ENCODE measurements at places on chromosomes 12 and 14. TPM values are rescaled to one million over a fixed set of nuclear protein-coding genes. Genes with fewer than 3 reads are reported as not detected.

- H3K4me1 ChIP-seq: no peaks in the 10 kb centered on the region
- no peak overlapping the region for H3K4me3 ChIP-seq
- peak; percentile 23 for DNase-seq
- H3K36me3 ChIP-seq: no peaks in the 10 kb centered on the region
- H3K27ac ChIP-seq: no peak overlapping the region
Observed at GRCh38 chr12:117380083-117380482, 18.7 kb upstream of the NOS1 start.

- H3K36me3 ChIP-seq: no peaks in the 10 kb centered on the region
- DNase-seq: no peak
- no peaks in the 10 kb centered on the region for H3K4me1 ChIP-seq
- H3K27me3 ChIP-seq: no peaks in the 10 kb centered on the region
Observed at GRCh38 chr12:119440803-119441360, 106.4 kb downstream of the CCDC60 start.

The FOXN3 gene
- 40.4 TPM for total RNA-seq

GRCh38 chr12:123941624-123942237, 30.9 kb downstream of the CCDC92 start:
- peaks cover 82% of the 10 kb centered on the region for H3K36me3 ChIP-seq
- no peak overlapping the region for H3K27ac ChIP-seq
- H3K4me1 ChIP-seq: peaks cover 29% of the 10 kb centered on the region
- no peak overlapping the region for H3K4me3 ChIP-seq
- no peak for DNase-seq

GRCh38 chr12:85253853-85254252, 26.2 kb upstream of the ALX1 start:
- H3K4me3 ChIP-seq: no peak overlapping the region
- no peak for DNase-seq
- H3K36me3 ChIP-seq: no peaks in the 10 kb centered on the region
- H3K4me1 ChIP-seq: no peaks in the 10 kb centered on the region
- no peaks in the 10 kb centered on the region for H3K27me3 ChIP-seq

GRCh38 chr12:3757261-3757660, 4.4 kb upstream of the CRACR2A start:
- H3K27ac ChIP-seq: peak overlapping the region; percentile 12
- peaks cover 15% of the 10 kb centered on the region for H3K4me1 ChIP-seq
- H3K27me3 ChIP-seq: peaks cover 2% of the 10 kb centered on the region
- DNase-seq: peak; percentile 24

DNA sequence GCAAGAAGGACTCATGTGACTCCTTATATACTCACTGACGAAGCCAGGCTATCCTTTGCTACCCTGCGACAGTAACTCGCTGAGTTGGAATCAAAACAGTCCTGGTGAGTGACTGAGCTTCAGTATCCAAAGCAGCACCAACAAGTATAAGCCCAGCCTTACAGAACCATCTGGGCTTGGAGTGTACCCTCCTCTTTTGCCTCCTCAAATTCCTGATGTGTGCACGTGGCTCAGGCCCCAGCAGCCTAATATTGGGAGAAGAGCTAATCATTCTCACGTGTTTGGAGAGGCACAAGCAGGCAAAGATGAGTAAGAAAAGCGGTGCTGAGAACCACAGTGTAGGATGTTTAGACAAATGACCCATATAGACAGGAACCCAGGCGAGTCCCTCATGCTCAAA, 34.4 kb downstream of the PPTC7 start:
- no peak for DNase-seq
- H3K4me1 ChIP-seq: peaks cover 2% of the 10 kb centered on the region
- no peak overlapping the region for H3K4me3 ChIP-seq
- peaks cover 11% of the 10 kb centered on the region for H3K36me3 ChIP-seq
- no peaks in the 10 kb centered on the region for H3K27me3 ChIP-seq
- no peak overlapping the region for H3K27ac ChIP-seq

GRCh38 chr12:9799961-9800360, 27.3 kb upstream of the KLRF1 start:
- H3K4me1 ChIP-seq: no peaks in the 10 kb centered on the region
- H3K27ac ChIP-seq: no peak overlapping the region
- no peak for DNase-seq
- no peak overlapping the region for H3K4me3 ChIP-seq
- H3K36me3 ChIP-seq: no peaks in the 10 kb centered on the region

- H3K4me1 ChIP-seq: peaks cover 2% of the 10 kb centered on the region
- H3K36me3 ChIP-seq: no peaks in the 10 kb centered on the region
- H3K27ac ChIP-seq: no peak within 1 kb of the TSS
- H3K27me3 ChIP-seq: no peaks in the 10 kb centered on the region
- no peak within 1 kb of the TSS for H3K4me3 ChIP-seq
Observed at GRCh38 chr12:71157601-71158233, at the start of gene TSPAN8. Gene TSPAN8, minus strand, starts transcription at chr12:71157999. Its CDS starts 321 bp downstream, at chr12:71157678.

The ESR2 gene
- 0.69 TPM for total RNA-seq

DNA sequence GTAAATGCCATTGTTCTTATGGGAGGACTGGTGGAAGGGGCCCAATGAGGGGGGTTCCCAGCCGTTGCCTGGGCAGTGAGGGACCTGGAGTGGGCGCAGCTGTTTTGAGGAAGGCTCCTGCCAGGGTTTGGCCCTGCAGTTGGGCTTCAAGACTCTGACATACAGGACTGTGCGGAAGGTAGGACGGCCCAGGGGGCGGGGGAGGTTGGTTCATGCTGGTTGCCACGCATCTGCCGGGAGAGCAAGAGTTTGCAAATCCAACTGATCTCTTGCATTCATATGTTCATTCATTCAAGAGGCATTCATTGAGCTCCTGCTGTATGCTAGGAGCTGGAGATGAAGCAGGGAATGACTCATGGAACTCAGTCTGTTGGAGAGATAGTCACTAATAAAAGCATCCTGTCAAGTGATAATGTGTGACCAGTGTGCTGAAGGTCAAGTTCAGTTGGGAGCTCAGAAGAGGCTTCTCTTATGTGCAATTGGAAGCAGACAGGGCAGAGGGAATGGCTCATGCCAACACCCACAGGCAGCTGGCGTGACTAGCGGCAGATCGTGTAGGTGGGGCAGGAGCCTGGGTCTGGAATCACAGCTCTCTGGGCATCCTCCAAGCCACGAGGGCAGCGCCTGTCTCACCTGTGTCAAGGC, 7.8 kb downstream of the SH2B3 start:
- no peaks in the 10 kb centered on the region for H3K27me3 ChIP-seq
- H3K36me3 ChIP-seq: peaks cover 13% of the 10 kb centered on the region
- H3K27ac ChIP-seq: peak overlapping the region; percentile 67
- DNase-seq: no peak
- no peak overlapping the region for H3K4me3 ChIP-seq
- peaks cover 52% of the 10 kb centered on the region for H3K4me1 ChIP-seq

The PGF gene
- 5.7 TPM for total RNA-seq

DNA sequence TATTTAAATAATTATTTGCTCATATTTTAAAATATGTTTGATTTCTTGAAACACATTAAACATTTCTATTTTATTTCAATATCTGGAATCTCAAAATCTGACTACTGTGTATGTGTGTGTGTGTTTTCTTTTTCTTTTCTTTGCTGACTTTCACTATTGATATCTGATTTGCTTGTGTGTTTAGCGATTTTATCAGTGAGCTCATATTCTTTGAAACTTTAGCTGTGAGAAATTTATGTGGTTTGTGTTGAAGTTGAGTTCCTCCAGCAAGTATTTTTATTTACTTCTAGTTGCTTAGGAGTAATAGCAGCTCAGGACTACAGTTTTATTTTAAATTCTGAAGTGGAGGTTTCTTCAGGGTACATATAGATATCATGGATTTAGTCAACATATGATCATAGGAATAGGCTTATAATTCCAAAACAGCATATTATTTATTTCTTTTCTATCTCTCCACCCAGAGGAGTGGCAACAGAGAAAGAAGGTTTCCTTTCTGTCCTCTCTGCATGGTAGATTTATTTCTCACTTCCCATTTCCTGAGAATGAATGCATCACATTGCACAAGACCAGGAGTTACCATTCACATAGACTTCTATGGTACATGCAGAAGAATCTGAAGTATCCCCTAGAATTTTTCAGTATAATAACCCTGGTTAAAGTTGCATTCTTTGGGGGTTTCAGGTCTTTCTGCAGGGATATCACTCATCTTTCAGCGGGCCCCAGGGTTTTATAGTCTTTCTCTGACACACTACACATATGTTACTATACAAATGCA, 60.5 kb downstream of the PTPRQ start:
- DNase-seq: no peak
- H3K4me3 ChIP-seq: no peak overlapping the region
- no peaks in the 10 kb centered on the region for H3K36me3 ChIP-seq
- H3K4me1 ChIP-seq: no peaks in the 10 kb centered on the region
- no peaks in the 10 kb centered on the region for H3K27me3 ChIP-seq
- H3K27ac ChIP-seq: no peak overlapping the region

The TPH2 gene
- total RNA-seq: 1.8 TPM

GRCh38 chr14:103019826-103020225, 37.5 kb downstream of the CDC42BPB start:
- H3K27me3 ChIP-seq: no peaks in the 10 kb centered on the region
- no peak overlapping the region for H3K27ac ChIP-seq
- DNase-seq: no peak
- peaks cover 51% of the 10 kb centered on the region for H3K4me1 ChIP-seq
- H3K4me3 ChIP-seq: no peak overlapping the region
- peaks cover 16% of the 10 kb centered on the region for H3K36me3 ChIP-seq

Measured in spinal cord (tissue), 10 donors.